ENCODE measurements at places on chromosomes 2 and 18.

- no peak for DNase-seq
Measured at GRCh38 chr2:117704818-117705217, 109.7 kb upstream of the DDX18 start.

- DNase-seq = no peak
Measured at GRCh38 chr2:109120166-109120565, 8.8 kb upstream of the SH3RF3 start.

- DNase-seq = no peak
Measured at GRCh38 chr18:59481436-59481835, 122.4 kb upstream of the LMAN1 start.

GRCh38 chr2:43738257-43738656 is 35.6 kb upstream of the DYNC2LI1 start:
- DNase-seq = no peak

DNA sequence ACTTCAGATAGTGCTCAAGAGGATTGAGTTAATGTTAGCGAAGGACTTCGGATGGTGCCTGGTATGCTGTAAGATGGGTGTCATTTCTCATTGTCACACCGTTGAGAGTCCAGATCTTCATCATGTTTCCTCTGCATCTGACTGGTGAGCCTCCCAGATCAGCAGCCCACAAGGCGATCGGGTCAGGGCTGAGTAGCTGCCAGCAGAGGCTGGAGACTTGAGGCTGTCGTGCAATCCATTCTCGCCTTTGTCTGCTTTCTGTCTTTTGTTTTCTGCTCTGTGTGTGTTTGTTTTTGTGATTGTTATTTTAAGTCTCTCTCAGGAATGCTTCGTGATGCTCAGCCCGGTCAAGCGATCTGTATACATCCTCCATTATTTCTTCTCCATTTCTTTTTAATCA is 95.8 kb downstream of the TGOLN2 start:
- DNase-seq = no peak

- no peak for DNase-seq
Measured at GRCh38 chr2:96113951-96114350, 2.4 kb downstream of the ADRA2B start.

GRCh38 chr2:3606028-3606369 is 11.1 kb downstream of the COLEC11 start:
- DNase-seq = no peak
